NCI-H82 (cell line): ENCODE measurements at places on chromosomes 2 and 18.

DNA sequence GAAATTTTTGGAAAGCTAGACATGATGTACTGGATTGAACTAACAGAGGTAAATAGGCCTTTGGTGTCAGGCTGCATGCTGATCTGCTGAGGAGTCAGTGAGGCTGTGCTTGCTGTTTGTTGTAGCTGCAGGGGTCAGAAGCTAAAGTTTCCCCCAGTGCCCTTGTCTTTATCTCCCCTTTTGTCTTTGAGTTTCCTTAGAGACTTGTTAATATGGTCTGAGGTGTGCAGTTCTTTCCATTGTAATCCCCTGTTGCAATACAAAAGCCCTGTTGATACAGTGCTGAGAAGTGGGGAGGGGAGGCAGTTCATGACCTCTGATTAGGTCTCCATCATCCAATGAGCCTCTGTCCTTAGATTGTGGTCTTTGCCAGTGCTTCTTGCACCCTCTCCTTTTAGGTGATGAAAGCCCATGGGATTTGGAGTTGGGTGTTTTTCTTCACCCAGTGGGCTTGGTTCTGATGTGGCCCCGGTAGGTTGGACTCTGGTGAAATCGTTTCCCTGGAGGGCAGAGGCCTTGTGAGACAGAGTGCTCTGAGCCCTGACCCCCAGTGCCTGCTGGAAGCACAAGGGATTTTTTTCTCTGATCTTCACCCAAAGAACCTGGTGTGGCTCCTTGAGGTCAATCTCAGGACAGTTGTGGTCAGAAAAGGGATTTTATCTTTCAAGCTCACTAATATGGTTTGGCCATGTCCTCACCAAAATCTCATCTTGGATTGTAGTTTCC, 163.1 kb downstream of the TMEM18 start:
- no peak for DNase-seq

- DNase-seq: peak; percentile 93
Observed at GRCh38 chr2:8663997-8664396, 17.9 kb upstream of the ID2 start.

DNA sequence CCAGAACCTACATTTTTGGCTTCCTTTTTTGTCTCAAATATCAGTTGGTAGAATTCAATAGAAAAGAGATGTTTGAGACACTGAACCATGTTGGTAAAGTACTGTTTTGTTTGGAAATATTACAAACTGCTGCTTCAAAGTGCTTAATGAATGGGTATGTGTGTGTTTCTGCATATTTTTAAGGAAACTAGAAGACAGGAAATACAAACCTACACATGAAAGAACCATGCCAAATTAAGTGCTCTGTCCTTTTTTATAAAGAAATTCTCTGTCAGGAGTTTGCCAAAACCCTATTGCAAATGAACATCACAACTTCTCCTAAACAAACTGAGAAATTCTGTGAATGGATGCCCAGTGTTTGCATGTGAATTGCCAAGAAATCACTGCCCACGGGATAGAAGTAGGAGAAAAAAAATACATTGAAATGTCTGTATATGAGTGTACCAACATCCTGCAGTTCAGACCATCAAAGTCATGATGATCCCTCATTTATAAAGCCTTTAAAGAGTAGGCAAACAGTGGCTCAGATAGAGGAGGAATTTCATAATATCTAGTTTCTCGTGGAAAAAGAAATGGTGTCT, 69.6 kb upstream of the RND3 start:
- DNase-seq: no peak

- no peak for DNase-seq
Observed at GRCh38 chr2:168649105-168649504, 153.3 kb upstream of the NOSTRIN start.

DNA sequence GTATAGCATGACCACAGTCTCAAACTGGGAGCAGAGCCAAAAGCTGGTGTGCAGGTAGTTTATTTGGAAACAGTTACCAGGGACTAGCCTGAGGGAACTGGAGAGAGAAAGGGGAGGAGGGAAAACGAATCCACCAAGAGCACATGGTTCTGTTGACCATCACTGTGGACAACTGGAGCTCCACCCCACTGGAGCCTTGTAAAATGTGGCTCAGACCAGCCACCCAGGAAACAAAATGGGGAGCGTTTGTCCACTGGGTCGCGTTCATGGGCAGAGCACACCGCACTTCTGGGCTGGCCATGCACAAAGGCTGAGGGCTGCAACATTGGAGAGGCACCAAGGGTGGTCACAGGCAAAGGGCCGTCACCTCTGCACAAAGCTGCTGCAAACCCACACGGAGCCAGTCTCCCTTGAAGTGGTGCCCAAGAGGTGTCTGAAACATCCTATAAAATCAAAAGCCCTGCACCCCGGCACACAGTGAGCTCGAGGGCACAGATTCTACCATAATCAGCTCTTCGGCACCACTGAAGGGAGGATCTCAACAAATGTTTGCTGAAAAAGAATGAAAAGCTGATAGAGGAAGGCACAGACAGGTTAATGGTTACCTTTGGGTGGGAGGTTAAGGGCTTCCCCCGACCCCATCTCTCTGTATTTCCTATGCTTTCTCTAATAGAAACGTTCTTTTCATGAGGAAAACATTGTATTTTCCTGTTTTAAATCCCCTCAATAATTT, 192.9 kb downstream of the INHBB start:
- DNase-seq: no peak

GRCh38 chr18:59517446-59518165, 158.5 kb upstream of the LMAN1 start:
- DNase-seq: no peak

- no peak for DNase-seq
Observed at GRCh38 chr2:25079050-25079635, 37.3 kb downstream of the EFR3B start.

GRCh38 chr2:45860136-45861121, 209.0 kb downstream of the PRKCE start:
- no peak for DNase-seq

DNA sequence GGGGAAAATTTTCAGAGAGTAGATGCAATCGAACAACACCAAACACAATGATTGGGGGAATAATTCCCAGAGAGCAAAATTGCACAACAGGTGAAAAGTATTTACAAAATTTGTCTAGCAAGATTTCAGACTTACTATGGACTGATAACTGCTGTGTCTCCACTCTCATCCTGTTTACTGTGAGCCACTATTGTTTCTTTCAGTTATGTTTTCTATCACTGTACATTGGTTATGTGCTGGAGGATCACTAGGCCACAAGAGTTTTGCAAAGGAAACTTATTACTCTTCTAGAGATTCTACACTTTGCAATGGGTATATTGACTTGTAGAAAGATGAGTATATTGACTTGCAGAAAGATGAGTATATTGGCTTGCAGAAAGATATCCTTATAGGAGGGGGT, 934.1 kb upstream of the CRIM1 start:
- DNase-seq: no peak

GRCh38 chr18:45978084-45978483, 11.0 kb upstream of the EPG5 start:
- DNase-seq: no peak

DNA sequence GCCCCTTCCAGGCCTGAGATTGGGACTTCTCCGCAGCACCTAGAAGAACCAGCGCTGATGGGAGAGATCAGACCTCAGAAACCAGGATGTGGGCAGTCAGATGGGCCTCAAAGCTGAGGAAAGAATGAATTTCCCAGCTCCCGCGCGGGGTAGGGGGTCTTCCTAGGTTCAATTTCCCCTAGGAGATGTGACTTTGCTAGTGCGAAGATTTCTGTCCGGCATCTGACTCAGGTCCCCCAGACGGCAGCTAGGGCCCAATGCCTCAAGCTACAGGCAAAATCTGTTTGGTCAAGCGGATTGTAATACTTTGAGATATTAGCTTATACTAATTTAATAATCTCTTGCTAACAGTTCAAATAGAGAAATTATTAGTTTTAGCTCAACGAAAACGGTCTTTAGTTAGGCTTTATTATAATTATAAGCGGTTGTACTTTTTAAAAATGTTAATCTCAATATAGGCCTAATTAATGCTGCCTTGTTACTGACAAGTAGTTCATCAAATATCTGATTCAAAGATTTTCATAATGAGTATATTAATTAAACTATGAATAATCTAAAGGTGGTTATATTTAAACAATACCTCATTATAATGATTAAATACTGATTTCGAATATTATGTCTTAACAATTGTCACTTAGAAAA, 5.8 kb downstream of the DLX1 start:
- no peak for DNase-seq

GRCh38 chr2:30312916-30313315, 81.6 kb downstream of the LBH start:
- no peak for DNase-seq

GRCh38 chr2:110101280-110101844, 14.3 kb downstream of the MALL start:
- DNase-seq: no peak

DNA sequence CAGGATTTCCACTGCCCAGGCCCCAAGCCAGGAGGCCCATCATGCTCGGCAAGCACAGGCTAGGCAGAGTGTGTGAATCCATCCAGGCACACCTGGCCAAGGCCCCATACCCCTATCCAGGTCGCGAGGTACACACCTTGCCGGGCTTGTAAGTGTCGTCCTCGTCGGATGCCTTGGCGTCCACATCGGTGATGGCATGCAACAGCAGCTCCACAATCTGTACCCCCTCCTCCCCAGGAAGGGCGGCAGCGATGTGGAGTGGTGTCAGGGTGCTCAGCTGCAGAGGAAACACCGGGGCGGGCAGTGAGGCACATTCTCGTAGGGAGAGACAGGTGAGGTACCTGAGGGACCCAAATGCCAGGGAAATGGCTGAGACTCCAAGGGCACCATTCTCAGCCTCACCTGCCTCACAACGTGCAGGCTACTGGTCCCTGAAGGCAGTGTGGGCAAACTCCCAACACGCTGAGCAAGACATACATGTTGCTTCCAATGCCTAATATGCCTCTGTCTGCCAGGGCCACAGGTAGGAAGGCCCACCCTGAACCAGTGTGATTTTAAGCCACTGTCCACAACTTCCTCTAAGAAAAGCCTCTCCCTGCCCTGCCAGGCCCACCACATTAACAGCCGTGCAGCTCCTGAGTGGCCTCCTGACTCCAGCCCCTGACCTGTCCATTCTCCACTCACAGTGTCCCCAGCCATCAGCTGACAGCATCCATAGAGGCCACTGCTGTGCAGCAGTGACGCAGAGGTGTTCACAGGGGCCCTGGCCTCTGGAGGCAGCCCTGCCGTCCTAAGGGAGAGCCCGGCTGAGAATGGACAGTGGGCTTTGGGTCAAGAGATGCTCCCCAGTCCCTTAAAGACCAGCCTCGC, 44.9 kb downstream of the ANKMY1 start:
- no peak for DNase-seq

GRCh38 chr2:129801575-129801974, 177.9 kb upstream of the RAB6C start:
- no peak for DNase-seq

- DNase-seq: no peak
Observed at GRCh38 chr18:62368100-62368499, 43.0 kb downstream of the TNFRSF11A start.

GRCh38 chr2:118852605-118853128, 5.2 kb upstream of the EN1 start:
- peak; percentile 34 for DNase-seq

- no peak for DNase-seq
Observed at GRCh38 chr2:241065355-241065803, 36.7 kb downstream of the MTERF4 start.

- no peak for DNase-seq
Observed at GRCh38 chr2:57987835-57988573, 58.6 kb upstream of the VRK2 start.

DNA sequence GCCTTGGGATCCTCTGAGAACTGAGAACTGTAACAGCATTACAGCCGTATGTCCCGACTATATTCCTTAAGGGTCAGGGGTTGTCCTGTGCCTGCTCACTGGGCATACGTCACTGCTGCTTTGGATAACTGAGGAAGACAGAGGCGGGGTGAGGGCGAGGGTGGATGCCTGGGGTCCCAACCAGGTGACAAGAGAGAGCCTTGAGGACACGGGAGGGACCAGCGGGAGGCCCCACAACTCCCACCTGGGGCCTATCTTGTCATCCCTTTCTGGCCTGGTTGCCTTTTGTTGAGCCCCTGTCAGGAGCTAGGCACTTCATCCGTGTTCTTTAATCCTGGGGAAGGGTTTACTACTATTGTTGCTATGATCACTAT, 28.8 kb downstream of the INPP5D start:
- DNase-seq: no peak

- DNase-seq: no peak
Observed at GRCh38 chr2:2914252-2914651, 463.4 kb downstream of the EIPR1 start.

- no peak for DNase-seq
Observed at GRCh38 chr2:233462202-233462785, 104.3 kb downstream of the USP40 start.

- DNase-seq: peak; percentile 85
Observed at GRCh38 chr2:191347154-191347553, 102.0 kb downstream of the MYO1B start.

- DNase-seq: no peak
Observed at GRCh38 chr2:42129947-42130346, 39.2 kb upstream of the EML4 start.

DNA sequence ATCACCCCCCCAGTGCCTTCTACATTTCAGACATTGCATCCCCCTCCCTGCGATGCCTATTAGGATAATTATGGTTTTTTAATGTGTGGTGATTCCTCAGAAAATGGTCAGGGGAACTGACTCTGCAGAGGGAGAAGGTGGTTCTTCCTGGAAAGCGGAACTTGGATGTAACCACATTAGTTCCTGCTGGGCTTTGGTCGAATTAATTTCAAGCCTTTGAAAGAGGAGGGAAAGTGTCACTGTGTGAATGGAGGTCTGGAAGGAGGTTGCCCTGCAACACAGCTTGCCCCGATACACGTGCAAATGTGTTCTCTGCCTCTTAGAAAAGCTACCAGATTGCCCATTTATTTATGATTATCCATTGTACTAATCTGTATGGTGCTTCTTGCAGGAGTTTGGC, 63.2 kb upstream of the TPO start:
- DNase-seq: no peak
